ENCODE measurements at places on chromosomes 5 and 9. TPM values are rescaled to one million over a fixed set of nuclear protein-coding genes. Genes with fewer than 3 reads are reported as not detected.
A peak's percentile ranks its signal among the peaks of the same experiment; 100 is the strongest.

DNA sequence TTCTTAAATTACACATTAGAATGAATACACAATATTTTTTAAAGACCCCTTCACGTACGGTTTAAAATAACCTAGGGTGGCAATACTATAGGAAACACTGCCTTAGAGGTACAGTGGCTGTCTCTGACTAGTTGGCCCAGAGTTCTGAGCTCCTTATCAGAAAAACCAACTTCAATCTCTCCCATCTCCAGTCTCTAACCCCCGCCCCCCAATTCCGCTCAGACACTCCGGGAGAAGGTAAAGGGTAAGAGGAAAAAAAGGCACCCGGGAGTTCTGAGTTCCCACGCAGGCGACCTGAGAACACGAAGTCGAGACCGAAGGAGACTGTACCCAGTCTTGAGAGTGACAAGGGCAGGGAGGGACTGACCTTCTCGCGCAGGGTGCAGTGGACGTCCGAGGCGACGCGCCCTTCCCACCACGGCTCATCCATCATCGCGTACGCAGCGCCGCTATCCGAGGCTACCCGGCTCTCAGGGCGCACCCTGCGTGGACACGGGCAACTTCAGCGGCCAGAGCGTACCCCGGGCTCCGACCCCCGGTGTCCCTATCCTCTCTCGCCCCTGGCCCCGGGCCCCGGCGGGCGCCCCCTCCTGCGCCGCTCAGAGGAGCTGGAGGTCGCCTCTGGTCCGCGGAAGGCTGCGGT is 752 bp downstream of the CCNJL start:
- DNase-seq = peak; percentile 51

DNA sequence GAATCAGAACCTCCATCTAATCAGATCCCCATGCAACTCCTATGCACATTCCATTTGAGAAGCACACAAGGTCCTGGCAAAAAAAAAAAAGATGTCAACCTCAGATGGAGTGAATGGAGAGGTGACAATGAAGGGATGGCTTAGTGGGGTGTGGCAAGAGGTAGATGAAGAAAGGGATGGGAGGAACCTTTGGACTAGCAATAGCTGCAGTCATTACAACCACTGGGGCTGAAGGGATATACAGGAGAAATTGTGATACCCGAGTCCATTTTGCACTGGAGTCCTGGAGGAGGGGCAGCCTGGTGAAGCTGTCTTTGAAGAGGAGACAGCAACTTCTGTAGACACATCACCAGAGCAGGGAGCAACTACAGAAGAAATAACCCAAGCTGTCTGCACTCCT is 219.6 kb downstream of the ENC1 start:
- DNase-seq = no peak

GRCh38 chr5:73709536-73710129 is 83.6 kb downstream of the ARHGEF28 start:
- peak; percentile 85 for DNase-seq

DNA sequence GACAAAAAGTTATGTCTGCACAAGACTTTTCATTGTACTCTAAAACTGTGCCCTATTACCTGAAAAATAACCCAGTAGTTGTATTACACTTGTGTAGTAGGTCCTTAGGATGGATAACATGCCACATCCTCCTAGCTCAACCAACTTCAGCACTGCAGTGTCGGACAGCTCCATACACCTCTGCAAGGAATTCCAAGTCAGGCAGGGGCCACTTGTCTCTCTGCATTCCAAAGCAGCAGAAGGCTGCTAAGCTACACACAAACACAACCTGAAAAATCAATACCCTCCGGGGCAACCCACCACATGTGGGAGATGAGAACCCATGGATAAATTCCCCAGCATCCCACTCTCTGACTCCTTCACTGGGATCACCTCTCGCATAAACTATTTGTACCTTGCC is 50.2 kb downstream of the MED10 start:
- DNase-seq = peak; percentile 67

GRCh38 chr5:157799578-157799977 is 56.1 kb downstream of the LSM11 start:
- DNase-seq = no peak

DNA sequence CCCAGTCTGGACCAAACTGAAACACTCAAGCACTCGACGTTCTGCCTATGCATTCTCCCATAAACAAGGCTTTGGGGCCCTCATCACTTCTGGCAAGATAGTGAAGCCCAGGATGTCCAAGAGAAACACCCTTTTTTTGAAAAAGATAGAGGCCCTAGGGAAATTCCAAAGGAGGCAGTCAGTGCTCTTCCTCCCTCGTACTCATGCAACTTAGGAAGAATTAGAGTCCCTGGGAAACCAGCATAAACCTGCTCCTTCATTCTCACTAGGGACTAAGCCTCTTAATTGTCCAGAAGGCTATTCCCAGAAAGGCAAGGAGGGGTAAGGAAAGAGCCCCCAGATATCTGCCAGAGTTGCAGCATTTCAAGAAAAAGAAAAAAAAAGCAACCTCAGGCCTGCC is 7.8 kb upstream of the RUSC2 start:
- no peak for DNase-seq

DNA sequence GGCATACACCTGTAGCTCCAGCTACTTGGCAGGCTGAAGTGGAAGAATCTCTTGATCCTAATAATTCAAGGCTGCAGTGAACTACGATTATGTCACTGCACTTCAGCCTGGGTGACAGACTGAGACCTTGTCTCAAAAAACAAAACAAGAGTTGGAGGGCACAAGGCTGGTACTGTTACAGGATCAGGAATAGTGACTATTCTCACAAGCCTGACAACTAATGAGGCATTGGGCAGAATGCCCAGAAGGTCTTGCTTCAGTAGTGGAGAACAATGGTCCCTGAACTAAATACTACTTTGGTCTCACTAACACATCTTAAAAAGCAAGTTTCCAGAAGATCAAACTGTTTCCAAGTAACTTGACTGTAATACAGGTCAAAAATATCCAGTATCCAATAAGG is 182.9 kb upstream of the RFX3 start:
- peak; percentile 58 for DNase-seq

- no peak for DNase-seq
Measured at GRCh38 chr5:123776761-123777160, 264.8 kb downstream of the CSNK1G3 start.

DNA sequence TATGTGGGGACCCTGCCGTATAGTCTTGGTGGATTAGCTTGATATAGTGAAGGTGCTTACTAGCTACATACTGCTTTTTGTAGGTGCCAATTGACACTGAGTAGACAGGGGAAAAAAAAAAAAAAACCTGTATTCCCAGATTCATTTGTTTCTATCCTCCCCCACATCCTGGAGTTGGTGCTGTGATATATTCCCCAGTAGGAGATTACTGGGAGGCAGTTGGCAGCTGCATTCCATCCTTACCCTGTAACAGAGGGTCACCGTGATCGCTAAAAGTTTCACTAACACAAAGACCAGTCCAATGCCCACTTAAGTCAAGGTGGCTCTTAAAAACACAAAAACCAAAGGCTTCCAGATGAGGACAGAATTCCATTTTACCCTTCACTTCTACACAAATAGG is 27.4 kb upstream of the TOMM5 start:
- no peak for DNase-seq

- no peak for DNase-seq
Measured at GRCh38 chr9:82081496-82081895, 92.9 kb downstream of the SPATA31D1 start.

GRCh38 chr5:116032991-116033390 is 719 bp downstream of the ARL14EPL start:
- DNase-seq = no peak

GRCh38 chr9:95952471-95952870 is 77.0 kb downstream of the ERCC6L2 start:
- no peak for DNase-seq

DNA sequence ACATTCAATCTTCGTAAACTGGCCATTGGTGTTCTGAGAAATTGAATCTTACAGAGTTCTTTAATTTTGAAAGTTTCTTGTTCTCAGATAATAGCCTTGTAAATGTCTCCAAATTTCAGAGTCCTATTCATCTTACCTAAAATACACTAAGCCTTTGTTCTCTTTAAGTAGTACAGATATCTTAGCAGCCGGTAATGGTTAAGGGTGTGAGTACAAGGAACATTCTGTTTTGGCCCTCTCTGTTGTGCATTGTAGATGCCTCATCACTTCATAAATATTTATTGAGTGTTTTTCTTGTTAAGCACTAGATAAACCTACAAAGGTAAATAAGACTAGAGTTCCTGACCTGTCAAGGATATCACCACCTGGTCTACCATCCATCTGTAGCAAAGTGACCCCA is 35.2 kb downstream of the ZCCHC7 start:
- no peak for DNase-seq

- DNase-seq = no peak
Measured at GRCh38 chr5:154701181-154701580, 54.0 kb upstream of the LARP1 start.

- DNase-seq = no peak
Measured at GRCh38 chr9:135295551-135296300, 183.9 kb upstream of the PPP1R26 start.

DNA sequence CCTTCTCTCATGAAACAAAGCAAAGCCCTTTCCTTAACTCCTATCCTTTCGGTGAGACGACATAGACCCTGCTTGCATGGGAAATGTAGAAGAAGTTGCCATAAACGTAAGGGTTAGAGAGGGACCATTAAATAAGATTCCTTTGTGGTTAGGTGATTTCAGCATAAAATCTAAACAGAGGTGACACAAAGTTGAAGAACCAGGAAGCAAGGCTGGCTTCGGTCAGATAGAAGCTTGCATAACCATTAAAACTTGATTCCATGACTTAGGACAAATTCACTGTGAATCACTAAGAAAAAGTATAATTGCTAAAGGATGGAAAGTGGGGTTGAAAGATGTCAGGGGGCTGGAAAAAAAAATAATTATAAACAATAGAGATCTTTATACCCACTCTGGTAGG is 30.9 kb upstream of the ABLIM3 start:
- no peak for DNase-seq

DNA sequence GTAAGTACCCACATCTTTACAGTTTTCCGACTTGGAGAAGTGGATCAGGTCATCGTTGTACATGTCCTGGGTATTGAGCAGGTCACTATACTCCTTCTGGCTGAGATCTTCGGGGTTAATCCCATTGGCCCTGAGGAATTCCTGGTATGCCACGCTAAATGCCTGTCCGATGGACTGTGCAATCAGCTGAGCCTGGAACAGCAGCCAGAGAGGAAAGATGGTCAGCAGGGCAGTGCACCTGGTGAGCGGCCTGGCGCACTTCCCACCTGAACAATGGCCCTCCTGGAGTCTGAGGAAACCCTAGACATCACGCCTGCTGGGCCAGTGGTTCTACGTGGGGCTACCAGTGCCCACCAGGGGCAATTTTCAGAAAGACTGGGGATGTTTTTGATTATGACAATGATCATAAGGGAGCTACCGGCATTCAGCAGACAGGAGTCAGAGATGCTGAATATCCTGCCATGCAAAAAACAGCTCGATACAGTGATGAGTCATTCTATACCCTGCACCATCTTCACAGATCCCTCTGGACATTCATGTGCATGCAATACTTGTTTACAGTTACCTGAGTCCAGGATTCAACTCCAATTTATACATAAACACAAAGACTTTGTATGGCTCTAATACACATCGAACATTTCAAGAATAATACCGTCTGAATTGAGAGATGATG is 127.2 kb downstream of the ENTREP1 start:
- DNase-seq = no peak

- peak; percentile 28 for DNase-seq
Measured at GRCh38 chr5:61162832-61163567, 732 bp upstream of the SMIM15 start.

GRCh38 chr5:38603691-38604090 is 47.2 kb upstream of the LIFR start:
- DNase-seq = no peak

DNA sequence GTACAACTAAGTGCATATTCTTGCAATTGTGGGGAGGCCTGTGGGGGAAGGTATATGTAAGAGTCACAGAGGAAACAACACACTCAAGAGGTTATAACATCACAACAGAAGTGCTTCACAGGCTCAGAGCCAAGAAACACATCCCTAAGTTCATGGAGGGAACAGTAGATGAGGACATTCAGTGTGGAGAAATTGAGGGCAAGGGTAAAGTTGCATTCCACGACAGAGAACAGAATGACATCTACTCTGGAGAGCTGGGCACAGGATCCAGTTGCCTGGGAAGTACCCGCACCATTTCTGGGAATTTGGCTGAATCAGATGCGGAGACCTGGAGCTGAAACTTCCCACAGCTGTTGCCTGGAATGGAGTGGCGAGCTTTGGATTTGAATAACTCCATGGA is 197.2 kb downstream of the NXNL2 start:
- peak; percentile 78 for DNase-seq

GRCh38 chr9:121340676-121341392 is 29.2 kb downstream of the STOM start:
- DNase-seq = no peak

DNA sequence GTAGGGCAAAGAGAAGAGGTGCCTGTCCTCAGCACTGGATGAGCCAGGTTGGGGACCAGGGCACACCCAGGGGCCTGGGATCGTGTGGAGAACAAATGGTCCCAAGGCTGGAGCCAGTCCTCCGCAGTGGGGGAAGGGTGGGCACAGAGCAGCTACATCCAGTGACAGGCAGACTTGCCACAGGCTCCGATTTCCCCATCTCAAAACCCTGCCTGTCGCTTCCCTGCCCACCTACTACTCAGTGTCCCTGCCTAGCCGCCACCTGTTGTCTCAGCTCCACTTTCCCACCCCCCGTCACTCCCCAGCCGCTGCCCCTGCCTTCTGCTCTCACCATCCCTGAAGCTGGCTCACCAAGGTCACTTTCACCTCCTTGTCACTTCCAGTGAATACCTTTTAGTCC is 13.9 kb upstream of the ENHO start:
- no peak for DNase-seq

The WDR38 gene
- not detected for total RNA-seq

The ST6GALNAC6 gene
- total RNA-seq = 44.8 TPM

The ACOT12 gene
- total RNA-seq = not detected

The FCN2 gene
- not detected for total RNA-seq

The TAF1L gene
- total RNA-seq = under 0.01 TPM

The ABO gene
- under 0.01 TPM for total RNA-seq

The DBH gene
- total RNA-seq = not detected

The CDC20B gene
- total RNA-seq = not detected

The TXNDC8 gene
- not detected for total RNA-seq

The CBY3 gene
- not detected for total RNA-seq

The SPAG8 gene
- total RNA-seq = 0.19 TPM

The ZDHHC11B gene
- total RNA-seq = not detected

The NPR3 gene
- total RNA-seq = 0.65 TPM

The F12 gene
- total RNA-seq = 0.85 TPM

The PCDHA11 gene
- 0.28 TPM for total RNA-seq

Data from dermis blood vessel endothelial cell (primary cell).